ENCODE measurements at places on chromosomes 4 and X.

DNA sequence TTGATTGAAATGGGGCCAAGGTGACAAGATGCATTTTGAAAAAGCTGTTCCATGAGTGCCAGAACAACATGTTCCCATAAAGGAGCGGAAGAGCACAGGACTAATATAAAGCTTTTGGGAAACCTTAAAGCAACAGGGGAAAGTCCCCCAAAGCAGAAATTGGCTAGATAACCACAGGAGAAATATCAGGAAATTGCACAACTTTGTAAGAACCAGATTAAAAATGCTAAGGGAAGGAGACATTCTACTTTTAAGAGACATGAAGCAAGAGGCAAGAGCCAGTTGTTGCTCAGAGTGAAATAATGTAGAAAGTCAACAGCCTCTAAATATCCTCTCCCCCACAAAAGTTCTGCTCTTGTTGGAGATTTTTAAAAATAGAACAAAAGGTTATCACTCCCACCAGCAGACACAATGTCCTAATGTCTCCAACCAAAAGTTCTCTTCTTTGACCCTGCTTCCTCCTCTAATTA lies 85.2 kb upstream of the LNX1 start:
- no peak for DNase-seq

DNA sequence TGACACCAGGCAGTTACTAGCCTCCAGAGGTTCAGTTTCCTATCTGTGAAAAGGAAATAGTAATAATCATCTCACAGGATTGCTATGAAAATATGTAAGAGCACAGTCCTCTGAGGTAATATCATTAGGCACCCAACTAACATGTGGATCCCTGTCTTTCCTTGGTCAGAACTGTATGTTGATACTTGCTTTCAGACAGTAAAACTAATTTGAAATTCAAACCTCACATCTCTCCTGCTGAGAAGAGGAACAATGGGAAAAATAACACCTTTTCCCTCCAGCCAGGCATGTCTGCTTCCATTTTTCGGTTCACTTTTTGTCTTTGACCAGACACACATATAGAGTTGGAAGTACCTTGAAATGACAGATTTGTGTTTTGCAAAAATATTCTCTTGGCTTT lies 262.7 kb downstream of the IL15 start:
- DNase-seq: no peak

- no peak for DNase-seq
These were observed 4.0 kb upstream of the PDGFRA start for GRCh38 chr4:54224996-54225597.

- DNase-seq: no peak
These were observed 1942.6 kb downstream of the PCDH7 start for GRCh38 chr4:32662803-32663202.

GRCh38 chr4:1137850-1138249 lies 24.5 kb upstream of the RNF212 start:
- DNase-seq: no peak

GRCh38 chr4:119165767-119166166 lies 30.1 kb downstream of the MYOZ2 start:
- no peak for DNase-seq

DNA sequence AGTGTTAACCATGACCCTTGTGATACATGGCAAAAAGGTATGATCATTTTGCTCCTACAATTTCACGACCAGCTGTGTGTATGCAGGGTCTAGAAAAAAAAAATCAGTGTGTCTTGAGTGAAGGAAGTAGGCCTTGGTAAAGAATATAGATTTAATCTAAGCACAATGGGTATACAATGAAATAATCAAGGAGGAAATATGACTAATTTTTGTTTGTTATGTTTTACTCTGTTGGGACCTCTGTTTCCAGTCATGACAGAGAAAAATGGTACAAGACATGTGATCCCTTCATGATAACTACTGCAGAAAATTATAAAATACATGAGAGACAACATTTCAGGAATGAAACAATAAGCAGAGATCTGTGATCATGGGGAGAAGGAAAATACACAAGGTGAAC lies 835.5 kb downstream of the PDHA2 start:
- DNase-seq: no peak

DNA sequence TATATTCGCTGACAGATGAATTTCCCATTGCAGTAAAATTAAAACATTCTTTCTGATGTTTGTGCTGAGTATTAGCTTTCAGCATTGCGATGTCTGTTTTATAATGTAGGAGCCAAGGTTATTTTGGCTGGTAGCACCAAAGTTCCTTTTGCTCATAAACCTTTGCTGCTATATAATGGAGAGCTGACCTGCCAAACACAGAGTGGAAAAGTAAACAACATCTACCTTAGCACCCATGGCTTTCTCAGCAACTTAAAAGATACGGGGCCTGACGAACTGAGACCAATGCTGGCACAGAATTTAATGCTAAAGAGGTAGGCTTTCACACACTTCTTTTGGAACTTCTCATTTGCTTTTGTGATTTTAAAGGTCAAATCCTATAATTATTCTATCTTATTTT lies 46.0 kb downstream of the WDR19 start:
- no peak for DNase-seq

DNA sequence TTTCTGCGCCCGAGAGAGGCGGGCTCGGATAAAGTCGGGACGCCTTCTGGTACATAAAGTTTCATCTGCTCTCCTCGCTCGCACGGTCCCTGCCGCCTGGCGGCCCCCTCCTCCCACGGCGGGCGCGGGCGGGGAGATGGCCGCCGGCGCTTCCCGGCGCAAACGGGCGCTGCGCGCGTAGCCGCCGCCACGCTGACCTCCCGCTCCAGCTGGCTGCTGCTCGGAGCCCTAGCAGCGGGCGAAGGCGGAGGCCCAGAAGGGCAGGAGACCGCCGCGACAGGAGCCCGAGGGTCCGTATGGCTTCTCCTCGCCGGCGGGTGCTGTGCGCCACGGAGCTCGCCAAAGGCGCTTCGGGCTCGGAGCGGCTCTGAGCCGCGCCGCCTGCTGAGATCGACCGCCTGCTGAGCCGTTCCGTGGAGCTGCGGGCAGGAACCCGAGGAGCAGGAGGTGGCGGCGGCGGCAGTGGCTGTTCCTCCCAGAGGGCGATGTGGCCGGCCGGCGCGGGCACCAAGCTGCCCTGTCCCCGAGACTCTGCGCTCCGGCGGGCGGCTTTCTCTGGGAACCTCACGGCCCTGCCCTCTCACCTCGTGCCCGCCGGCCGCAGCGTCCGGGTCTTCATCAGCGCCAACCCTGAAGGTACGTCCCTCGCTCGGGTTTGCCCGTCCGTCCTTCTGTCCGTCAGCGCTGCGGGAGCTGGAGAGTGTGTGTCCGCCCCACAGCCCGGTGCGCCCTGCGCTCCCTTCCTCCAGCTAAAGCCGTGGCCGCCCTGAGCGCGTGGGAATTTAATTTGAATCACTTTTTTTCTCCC lies at the start of gene NWD2:
Gene NWD2, plus strand, starts transcription at position 161 of the 808 bp plus-strand sequence. Its CDS starts 325 bp downstream, at position 486.
- DNase-seq: no peak

GRCh38 chr4:84403656-84404055 lies 95.4 kb downstream of the NKX6-1 start:
- DNase-seq: peak; percentile 50

- DNase-seq: no peak
These were observed 2.1 kb upstream of the PCDH7 start for GRCh38 chr4:30718021-30718542.

GRCh38 chr4:173682609-173683008 lies 152.6 kb upstream of the HAND2 start:
- DNase-seq: no peak

GRCh38 chr4:118400356-118400755 lies 47.6 kb upstream of the PRSS12 start:
- no peak for DNase-seq

DNA sequence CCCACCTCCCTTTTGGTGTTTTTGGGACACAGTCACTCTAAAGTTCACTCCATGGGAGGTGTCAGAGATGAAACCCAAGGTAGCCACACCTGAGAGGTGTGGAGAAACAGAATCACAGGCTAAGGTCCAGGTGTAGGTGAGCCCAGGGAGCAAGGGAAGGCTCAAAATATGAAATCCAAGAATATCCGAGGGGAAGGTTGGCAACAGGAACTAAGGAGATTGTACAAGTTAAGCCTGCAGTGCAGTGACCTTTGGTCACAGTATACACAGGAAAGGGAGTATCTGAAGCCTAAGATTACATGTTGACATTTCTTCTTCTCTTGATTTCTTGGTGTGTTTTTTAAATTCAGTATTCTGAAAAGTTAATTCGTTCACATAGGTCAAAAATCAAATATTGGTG lies 46.5 kb downstream of the PHF8 start:
- no peak for DNase-seq

DNA sequence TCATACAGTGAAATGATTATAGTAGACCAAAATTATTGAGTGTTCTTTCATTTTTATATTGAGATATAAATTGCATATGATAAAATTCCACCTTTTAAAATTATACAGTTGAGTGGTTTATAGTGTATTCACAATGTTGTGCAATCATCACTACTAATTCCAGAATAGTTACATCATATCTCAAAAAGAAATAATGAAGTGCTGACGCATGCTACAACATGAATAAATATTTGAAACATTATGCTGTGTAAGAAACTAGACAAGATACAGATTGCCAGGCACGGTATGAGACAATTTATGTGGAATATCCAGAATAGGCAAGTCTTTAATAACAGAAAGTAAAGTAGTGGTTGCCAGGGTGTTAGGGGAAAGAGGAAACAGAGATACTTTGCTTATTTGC lies 871.7 kb downstream of the FAM133A start:
- no peak for DNase-seq

- DNase-seq: no peak
These were observed 16.5 kb downstream of the DHRSX start for GRCh38 chrX:2484256-2484655.

- no peak for DNase-seq
These were observed 15.6 kb upstream of the DCHS2 start for GRCh38 chr4:154507156-154507555.

GRCh38 chrX:45602151-45602550 lies 401.5 kb upstream of the DIPK2B start:
- DNase-seq: no peak

GRCh38 chr4:77073981-77074380 lies 1.8 kb downstream of the CCNI start:
- no peak for DNase-seq

DNA sequence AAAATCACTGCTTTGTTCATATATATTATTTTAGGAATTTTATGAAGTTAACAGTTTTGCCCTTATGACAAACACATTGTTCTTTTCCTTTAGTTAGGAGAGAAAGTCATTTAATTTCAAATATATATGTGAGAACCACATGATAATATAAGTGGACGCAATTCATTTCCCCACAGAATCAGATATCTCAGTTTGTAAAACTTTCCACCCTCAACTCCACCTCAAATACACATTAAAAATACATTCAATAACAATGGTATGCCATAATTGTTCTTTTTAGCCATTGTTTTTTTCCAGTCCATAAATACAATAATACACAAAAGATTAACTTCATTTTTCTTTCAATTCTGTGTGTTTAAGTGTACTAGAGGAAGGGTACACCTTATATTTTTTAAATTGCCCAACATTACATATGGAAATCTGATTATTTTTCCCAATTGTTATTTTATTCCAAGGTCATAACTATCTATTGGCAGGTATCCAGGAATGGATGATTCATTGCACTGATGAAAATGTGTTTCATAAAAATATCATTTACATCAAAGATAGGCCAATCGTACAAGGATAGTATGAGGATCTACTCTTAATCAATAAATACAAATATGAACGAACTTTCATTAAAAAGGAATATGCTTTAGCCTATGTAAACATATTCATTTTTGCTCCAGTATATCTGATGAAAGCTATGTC lies 125.0 kb downstream of the PPP3CA start:
- no peak for DNase-seq

GRCh38 chr4:47275595-47275994 lies 187.9 kb downstream of the COMMD8 start:
- DNase-seq: no peak

- no peak for DNase-seq
These were observed 138.6 kb upstream of the CPEB2 start for GRCh38 chr4:14863418-14864364.

- no peak for DNase-seq
These were observed 204.8 kb upstream of the CT83 start for GRCh38 chrX:116667346-116668134.

- no peak for DNase-seq
These were observed 118.0 kb upstream of the GPC4 start for GRCh38 chrX:133533249-133533648.

DNA sequence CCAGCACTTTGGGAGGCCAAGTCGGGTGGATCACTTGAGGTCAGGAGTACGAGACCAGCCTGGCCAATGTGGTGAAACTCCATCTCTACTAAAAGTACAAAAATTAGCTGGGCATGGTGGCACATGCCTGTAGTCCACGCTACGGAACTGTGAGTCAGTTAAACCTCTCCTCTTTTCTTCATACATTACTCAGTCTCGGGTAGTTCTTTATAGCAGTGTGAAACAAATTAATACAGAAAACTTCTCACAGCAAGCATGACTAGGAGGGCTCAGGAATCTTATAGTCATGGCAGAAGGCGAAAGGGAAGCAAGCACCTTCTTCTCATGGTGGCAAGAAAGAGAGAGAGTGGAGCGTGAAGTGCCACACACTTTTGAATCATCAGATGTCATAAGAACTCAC lies 358.9 kb downstream of the NLGN4X start:
- DNase-seq: no peak

GRCh38 chr4:24632011-24632410 lies 47.7 kb upstream of the DHX15 start:
- DNase-seq: no peak

- DNase-seq: no peak
These were observed 53.1 kb downstream of the RASGEF1B start for GRCh38 chr4:81418572-81418971.

DNA sequence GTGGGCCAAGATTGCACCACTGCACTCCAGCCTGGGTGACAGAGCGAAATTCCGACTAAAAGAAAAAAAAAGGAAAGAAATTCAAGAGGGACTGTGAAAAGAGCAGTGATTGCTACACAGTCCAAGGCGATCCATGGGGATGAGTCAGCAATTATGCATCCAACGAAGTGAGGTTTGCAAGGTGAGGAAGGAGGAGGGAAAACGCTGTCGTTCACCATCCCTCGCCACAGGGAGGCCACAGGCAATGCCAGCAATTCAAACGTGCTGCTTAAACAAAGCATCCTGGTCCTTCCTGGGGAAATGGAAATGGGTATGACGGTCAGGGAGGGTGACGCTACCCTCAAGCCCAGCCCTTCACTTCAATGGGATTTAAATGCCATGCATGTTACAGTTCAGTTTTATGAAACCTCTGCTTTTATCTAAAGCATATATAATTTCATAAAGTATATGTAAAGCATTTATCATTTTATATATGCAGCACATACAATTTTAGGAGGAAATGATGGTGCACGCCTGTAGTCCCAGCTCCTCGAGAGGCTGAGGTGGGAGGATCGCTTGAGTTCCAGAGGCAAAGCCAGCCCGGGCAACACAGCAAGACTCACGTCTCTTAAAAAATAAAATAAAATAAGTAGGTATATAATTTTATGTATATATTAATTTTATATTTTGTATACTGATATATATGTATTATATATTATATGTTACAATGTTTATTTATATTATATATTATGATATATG lies 108.7 kb downstream of the DHRSX start:
- DNase-seq: peak; percentile 96

DNA sequence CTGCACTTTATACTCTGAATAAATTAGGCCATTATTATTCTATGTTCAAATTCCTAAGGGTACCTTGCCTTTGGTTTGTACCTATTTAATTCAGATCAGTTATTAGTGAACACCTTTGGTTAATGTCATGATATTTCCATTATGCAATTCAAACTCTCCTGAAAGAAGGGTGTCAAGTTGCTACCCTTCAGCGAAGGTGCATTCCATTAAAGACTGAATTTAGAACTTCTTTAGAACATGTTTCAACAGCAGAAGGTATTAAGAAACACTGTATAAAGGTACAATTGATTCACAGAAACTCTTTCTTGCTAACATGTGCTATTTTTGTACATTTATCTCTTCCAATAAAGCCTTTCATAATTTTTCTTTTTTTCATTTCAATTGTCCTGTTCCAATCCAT lies 1545.4 kb upstream of the PCDH10 start:
- no peak for DNase-seq

Data from HS-5 (cell line).